Activated CD4-positive, CD25-positive, alpha-beta regulatory T cell (primary cell): ENCODE measurements at places on chromosomes 1 and 21.

DNA sequence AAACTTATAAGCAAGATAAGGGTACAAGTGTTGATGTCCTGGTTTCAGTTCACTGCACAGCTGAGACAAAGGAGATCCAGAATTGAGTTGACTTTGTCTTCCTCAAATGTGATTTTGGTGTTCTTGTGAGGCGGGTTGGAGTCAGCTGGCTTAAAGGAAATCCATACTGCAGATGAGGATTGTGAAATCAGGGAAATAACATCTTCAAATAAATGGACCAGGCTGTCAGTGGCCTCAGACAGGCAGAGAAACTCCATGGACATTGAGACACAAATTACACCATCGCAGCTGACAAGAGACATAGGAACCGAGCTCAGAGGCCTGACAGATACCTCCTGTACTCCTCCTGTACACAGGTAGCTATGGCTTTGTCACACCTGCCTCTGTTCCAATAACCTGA is 27.0 kb upstream of the REG4 start:
- DNase-seq: no peak

- DNase-seq: no peak
Observed at GRCh38 chr1:17200246-17200645, 4.7 kb upstream of the PADI1 start.

GRCh38 chr1:222124602-222125001 is 382.7 kb upstream of the DUSP10 start:
- no peak for DNase-seq

DNA sequence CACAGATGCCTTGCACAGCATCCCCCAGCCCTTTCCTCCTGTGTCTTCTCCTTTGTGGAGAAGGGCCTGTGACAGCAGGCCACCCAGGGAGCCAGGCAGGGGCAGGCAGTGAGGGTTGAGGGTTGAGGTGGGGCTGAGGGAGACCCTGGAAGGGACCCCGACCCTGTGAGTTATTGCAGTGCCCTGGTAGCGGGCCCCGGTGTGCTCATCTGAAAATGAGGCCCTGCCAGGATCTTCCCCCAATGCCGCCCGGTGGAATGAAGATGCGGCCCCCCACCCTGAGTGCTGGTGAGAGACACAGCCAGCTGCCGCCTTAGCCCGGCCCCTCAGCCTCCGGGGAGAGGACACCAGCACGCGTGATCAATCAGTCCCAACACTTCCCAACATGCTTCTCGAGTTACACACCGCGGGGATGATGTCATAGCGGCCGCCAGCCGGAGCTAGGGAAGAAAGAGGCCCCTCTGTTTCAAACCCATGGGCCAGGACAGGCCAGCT is 36.2 kb upstream of the ACTRT2 start:
- DNase-seq: no peak

- no peak for DNase-seq
Observed at GRCh38 chr1:76856104-76856503, 11.2 kb upstream of the ST6GALNAC5 start.

DNA sequence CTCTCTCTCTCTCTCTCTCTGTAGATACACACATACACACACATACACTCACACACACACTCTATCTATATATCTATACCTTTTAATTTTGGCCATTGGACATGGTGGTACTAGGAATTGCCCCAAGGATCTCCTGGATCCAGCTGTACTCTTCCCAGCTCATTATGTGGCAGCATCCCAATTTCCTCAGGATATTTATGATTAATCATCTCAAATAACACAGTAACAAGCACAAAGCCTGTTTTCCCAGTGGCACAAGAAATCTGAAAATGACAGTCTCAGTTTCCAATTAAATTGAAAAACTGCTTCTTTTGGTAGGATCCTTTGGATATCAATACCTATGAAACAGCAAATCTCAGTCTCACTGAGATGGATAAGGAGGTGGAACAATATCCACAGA is 27.6 kb downstream of the S100A10 start:
- DNase-seq: no peak

GRCh38 chr1:239922778-239923522 is 168.7 kb upstream of the FMN2 start:
- DNase-seq: no peak

DNA sequence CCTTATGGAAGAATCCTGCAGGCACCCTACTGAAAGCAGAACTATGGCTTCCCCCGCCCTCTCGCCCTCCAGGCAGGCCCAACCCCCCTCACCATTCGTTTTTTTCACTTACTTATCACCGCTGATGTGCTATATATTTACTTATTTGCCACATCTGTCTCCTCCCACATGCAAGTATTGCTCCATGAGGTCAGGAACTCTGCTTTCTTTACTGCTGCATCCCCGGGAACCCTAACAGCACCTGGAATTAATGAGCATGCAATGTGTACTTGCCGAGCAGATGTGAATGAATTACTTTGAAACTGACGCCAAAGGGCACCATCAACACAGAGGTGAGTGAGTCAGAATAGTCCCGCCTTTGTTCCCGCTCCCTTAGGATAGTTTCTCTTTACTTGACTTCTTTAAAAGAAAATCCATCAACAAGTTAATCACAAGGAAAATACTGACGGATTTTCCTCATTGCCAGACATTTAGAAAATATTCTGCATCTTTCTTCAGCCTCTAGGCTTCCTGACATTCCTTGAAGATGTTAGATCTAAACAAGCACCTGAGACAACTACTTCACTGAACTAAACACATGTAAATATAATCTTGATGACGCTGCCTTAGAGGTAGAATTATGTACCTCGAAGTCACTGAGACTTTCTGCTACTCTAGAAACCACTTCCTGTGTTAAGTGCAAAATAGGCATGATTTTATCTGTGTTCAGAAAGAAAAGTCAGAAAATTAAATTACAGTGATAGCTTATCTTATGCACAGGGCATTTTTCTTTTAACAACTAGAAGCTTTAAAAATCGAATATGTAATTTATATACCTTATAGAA is 17.5 kb upstream of the RAB4A start:
- DNase-seq: no peak

DNA sequence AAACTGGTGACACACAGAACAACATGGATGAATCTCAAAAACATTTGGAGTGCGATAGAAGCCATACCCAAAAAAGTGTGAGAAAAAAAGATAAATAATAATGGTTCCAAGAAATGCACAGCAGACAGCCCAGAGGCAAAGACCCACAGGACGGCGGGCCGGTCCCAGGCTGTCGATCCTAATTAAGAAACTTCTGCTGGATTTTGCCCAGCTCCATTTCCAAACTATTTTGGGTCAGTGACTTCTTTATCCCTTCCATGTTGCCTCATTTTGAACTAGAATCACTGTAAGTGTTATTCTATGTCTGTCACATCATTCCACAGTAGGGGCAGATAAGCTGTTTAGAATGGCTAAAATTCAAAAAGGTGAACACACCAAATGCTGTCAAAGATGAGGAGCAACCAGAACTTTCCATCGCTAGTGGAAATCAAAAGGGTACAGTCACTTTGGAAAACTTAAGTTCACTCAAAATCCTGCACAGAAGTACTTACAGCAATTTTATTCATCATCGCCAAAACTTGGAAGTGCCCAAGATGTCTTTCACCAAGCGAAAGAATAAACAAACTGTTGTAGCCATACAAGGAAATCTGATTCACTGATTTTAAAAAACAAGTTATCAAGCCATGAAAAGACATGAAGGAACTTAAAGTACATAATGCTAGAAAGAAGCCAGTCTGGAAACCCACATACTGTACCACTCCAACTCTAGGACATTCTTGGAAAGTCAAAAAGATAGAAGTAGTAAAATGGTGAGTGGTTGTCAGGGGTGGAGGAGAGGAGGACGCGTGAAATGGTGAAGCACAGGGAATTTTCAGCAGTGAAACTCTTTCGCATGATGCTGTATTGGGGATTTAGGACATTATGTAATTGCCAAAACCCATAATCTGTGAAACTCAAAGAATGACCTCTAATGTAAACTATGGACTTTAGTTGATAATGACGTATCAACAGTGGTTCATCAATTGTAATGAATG is 7.5 kb downstream of the NBPF1 start:
- DNase-seq: no peak

DNA sequence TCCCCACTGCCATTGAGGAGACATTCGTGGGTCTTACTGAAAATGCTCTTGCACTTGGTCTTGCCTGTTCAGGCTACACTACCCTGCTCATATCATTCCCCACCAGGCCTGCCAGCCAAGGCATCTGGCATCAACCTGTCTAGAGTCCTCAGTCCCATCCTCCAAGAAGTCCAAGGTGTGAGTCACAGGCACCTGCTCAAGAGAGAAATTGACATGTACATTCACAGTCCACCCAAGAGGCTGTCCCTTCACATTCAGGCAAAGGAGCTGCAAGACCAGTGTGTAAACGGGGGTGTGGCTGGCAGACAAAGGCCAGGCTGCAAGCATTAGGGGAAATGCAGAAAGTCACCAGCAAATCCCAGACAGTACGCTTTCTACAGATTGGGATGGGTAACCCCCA is 13.1 kb upstream of the PLA2G2C start:
- no peak for DNase-seq

DNA sequence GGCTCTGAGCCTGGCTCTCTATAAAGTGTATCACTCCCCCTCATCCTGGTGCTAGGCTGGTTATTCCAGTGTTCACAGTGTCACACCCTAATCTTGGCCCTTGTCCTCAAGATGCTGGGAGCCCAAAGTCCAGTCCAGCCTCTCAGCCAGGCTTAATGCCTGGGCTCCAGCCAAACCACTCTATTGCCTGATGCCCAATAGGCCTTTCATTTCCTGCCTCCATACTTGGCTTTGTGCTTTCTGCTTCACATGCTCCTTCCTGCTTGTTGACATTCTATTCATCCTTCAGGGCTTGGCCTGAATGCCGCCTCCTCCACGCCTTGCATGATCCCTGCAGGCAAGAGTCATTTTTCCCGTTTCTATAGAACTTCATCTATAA is 1.7 kb downstream of the KLHDC8A start:
- DNase-seq: no peak

GRCh38 chr1:15858069-15858670 is 10.7 kb downstream of the SPEN start:
- DNase-seq: no peak

GRCh38 chr1:224411766-224412165 is 22.8 kb downstream of the WDR26 start:
- DNase-seq: no peak

GRCh38 chr1:197972406-197972805 is 55.2 kb downstream of the LHX9 start:
- DNase-seq: no peak

GRCh38 chr1:117656202-117656641 is 50.4 kb downstream of the TENT5C start:
- peak; percentile 50 for DNase-seq

DNA sequence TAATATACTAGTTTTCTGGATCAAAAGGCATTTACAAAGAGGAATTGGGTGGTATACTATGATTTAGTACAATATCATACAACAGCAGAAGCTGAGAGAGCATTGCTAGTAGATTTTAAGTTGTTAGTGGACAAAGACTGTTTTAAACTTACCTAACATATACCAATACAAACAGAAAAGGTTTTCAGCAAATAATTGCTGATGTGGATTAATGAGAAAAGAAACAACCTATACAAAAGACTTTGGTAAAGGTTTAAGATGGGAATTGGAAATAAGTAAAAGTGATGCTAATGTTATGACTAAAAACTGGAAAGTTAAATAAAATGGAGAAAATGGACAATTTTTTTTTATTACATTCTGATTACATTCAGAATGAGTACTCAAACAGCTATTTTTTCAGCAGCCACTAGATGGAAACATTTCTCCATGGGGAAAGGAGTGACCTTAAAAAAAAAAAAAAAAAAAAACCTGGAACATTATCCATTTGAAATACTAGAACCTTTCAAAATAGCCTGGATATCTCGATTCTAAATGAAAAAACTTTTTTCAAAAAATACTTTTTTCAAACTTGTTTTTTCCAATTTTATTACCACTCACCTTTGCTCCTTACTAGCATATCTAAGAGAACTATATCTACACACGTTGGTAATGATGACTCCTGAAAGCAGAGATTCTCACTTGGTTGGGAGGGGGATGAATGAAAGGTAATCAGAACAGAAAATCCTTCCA is 55.4 kb downstream of the EPRS1 start:
- DNase-seq: no peak

- DNase-seq: no peak
Observed at GRCh38 chr1:234327577-234328164, 45.6 kb upstream of the COA6 start.
